ENCODE measurements at places on chromosomes 5 and 9.
A peak's percentile ranks its signal among the peaks of the same experiment; 100 is the strongest.

GRCh38 chr5:81183811-81184748 lies 49.0 kb upstream of the CKMT2 start:
- DNase-seq, result peak; percentile 62

- no peak for DNase-seq
These were observed 120.4 kb downstream of the EBF1 start for GRCh38 chr5:158979290-158979689.

DNA sequence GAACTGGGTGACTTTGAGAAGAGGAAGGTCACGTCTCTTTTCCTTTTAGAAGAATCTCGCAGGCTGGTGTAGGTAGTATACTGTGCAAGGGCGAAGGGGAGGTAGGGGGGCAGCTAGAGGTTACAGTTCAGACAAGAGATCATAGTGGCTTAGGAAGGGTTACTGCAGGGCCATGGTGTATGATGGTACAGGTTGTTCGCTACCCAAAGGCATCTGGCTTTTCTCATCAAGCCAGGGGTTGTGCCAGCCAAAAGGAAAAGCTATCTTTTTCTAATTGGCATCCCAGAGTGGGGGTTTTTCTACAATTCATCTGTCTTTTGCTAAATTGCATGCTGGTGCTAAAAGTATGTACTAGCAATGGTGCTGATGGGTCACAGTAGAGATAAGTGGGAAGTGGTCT lies 22.8 kb downstream of the MAMDC2 start:
- DNase-seq, result no peak

DNA sequence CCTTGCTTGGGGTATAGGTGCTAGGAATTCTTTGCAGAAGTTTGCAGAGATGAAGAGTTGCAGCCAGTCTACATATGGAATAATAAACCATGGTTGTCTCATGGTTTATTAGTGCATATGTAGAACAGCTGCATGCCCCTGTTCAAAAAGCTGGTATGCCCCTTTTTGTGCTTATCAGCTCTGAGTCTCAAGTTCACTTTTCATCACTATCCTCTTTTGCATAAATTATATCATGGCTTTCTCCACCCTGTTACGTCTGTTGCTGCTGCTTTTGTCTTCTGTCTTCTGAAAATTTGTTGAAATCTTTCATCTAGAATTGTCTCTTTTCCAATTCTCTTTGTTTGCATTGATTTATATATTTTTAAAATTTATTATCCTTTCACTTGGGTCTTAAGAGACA lies 172.0 kb downstream of the CPLANE1 start:
- DNase-seq, result no peak

DNA sequence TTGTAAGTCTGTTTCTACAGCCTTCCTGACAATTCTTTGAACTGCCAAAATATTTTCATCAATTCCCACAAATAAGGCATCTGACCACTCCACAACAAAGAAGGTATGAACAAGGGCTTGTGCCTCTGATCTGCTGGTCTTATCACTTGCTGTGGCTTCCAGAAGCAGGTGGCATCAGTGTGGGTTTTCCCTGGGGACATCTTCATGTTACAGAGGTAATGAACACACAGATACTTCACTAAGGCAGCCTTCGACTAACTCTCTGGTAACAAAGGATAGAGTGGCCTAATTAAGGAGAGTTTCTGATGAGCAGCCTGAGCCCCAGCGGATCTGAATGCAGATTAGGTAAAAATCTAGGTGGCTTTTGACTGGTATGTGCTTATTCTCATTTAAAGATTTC lies 15.2 kb upstream of the ERAP2 start:
- DNase-seq, result peak; percentile 75

GRCh38 chr9:126522612-126523356 lies 90.9 kb upstream of the LMX1B start:
- no peak for DNase-seq

GRCh38 chr5:75640395-75640794 lies 29.1 kb downstream of the ANKDD1B start:
- no peak for DNase-seq

DNA sequence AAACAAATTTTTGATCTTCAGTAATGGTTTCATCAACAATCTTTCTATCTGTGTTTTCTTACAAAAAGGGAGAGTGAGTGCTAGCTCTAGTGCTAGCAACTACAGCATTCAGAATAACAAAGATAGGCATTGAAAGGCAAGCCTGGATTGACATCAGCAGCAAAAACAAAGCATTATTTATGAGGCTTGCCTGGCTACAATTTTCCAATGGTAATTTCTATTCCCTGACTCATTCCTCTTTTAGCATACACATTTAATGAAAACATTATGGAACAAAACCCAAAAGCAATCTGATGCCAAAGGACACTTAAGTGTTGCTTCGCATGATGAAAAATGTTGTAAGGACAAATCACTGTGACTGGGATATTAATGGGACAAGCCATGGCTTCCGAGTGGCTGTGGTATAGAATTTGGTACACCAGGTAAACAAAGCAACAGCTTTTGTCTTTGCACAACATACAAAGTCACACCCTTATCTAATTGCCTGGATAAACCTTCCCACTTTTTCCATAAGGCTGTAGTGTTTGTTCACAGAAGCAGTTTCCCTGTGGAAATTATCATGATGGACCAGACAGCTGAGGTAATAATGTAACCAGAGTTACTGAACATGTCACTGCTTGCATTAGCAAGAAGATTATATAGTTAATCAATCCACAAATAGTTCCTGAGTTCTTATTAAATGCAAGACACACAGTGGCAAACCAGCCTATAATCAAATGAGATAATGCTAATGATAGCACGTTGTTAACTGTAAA lies 179.8 kb upstream of the EDIL3 start:
- peak; percentile 24 for DNase-seq

DNA sequence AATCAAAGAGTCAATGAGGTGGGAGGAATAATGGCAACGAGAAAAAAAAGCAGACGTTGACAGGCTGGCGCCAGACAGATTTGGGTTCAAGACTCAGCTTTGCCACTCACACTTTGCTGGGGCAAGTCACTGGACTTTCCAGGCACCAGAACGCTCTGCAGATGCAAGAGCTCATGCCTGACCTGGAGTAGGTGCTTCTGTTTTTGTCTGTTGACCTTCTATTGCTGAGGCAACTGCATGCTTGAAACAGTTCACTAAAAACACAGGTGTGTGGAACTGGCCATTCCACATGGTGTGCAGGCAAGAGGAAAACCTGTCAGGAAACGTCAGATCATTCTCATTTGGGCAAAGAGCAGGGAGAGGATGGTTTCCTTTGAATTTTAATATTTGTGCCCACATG lies 161.2 kb upstream of the SMIM23 start:
- DNase-seq, result no peak

DNA sequence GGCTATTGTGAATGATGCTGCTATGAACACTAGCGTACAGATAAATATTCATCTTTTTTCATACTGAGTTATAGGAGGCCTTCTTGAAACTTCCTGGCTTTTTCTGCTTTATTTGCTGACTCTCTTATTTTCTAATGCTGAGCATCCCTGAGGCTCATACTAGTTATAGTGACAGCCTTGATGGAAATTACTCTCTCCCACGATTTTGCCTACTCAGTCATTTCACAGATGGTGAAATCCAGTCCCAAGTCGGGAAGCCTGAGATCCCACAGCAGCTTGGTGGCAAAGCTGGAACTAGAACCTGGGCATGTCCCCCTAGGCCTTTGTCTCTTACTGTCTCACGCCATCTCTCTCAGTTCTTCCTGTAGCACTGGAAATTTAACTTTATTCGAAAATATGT lies 22.4 kb downstream of the NANS start:
- no peak for DNase-seq

DNA sequence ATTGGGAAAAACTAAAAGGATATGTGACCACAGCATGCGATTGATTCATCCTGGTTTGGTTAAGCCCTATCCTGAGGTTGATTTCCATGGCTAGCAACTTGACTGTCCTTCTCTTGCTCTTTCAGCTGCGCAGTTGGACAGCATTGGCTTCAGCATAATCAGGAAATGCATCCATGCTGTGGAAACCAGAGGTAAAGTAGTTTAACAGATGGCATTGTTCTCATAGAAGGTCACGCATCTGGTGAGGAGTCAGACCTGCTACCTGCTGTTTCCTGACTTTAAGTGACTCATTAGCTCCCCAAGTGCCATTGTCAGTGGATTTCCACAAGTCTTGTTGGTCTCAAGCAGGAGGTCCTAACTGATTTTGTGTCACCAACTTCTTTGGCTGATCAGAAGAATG lies 266.9 kb downstream of the ARHGAP26 start:
- peak; percentile 26 for DNase-seq

DNA sequence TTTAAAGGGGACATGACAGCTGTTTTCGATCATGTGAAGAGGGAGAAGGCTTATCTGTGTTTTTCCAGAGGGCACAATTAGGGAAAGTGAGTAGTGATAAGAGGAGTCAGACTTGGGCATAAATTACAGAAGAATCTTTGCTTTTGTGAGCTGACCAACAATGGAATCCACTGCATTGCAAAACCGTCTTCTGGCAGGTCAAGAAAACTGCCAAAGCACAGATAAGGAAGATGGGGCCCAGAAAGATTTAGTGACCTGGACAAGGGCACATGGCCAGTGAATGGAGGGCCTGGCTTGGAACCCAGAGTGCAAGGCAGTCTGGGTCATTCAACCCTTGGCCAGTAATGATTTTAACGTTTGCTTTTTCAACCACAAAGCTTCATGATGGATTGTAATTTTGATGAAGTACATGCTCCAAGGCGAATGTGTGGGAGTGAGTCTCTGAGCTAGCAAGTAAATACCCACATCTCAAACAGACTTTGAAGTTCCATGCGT lies 153.2 kb upstream of the MAST4 start:
- no peak for DNase-seq

- DNase-seq, result no peak
These were observed 1026.9 kb downstream of the MAT2B start for GRCh38 chr5:164532235-164532900.

GRCh38 chr5:6274846-6275543 lies 103.4 kb downstream of the MED10 start:
- DNase-seq, result no peak

DNA sequence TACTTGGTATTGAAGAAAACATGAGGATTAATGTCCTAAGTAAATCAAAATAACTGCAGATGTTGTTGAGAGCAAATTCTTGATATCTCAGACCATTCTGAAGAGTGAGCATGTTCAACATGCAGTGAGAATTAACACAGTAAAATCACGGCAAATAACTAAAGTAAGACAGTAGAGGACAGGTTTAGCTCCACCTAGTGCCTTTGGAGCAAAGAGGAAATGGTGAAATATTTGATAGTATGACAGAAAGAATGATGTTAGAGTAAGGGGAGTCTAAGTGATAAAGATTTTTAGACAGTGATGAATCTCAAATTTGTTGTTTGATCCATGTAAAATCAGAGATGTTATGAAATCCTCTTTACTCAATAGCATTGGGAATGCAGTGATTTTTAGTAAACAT lies 424.2 kb downstream of the TMEM161B start:
- DNase-seq, result no peak

DNA sequence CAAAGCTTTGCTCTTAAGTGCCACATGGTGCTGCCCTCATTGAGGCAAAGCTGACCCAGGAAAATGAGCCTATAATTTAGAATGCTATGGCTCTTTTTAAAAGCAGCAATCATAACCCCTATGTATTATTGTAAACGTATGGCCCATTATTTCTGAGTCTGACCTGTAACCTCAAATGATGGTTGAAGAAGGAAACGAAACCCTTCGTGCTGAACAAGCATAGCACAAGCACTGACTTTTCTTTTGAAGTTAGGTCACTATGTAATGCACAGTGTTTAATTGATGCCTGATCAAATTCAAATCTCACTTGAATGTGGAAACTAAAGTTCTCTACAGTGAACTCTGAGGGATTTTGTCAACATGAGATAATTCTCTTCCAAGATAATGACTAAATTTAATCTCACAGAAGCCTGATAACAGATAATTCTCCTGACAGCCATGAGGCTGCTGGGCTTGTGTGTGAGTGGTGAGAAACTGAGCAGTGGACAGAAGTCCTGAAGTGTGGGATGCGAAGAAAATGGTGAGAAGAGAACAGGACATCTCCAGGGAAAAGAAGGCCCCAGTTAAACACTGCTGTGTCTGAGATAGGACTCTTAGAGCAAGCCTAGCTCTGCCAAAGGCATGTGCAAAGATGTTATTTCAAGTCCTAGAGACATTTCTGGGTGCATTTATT lies 226.9 kb downstream of the MAN2A1 start:
- no peak for DNase-seq

DNA sequence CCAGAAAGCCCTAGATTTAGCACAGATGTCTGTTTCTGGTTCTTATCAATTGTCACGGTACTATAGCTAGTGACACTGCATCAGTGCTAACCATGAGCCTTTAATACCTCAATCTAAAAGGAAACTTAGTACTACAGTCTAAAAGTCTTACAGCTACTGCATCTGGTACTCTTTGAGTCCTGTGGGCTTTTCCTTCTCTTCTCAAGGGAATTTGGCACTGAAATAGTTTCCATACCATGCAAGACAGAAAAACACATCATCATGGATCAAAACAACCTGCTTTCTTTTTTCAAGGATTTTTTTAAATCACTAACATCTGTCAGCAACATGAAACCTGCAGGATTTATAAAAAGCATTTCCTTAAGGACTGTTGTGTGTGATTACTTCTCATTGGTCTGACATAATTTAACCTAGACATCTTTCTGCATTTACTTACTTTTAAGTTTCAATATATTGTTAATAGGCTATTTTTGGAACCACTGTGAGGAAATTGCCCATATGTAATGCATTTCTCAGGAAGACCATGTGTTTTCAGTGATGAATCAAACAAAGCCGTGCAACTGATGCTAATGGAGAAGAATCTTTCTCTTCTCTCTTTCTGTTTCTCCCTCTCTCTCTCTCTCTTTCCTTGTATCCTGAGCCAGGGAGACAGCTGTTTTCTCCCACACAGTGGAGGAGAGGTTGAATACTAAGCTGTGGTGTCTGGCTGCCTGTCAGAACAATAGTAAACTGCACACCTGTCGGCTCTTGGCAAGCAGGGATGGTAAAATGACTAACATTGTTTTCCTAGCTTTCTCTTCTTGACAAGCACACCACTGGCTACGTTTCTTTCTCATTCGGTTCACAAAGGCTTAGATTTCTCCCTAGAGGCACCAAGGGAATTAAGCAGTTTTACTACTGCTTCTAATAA lies 273.4 kb downstream of the CSNK1G3 start:
- peak; percentile 82 for DNase-seq

DNA sequence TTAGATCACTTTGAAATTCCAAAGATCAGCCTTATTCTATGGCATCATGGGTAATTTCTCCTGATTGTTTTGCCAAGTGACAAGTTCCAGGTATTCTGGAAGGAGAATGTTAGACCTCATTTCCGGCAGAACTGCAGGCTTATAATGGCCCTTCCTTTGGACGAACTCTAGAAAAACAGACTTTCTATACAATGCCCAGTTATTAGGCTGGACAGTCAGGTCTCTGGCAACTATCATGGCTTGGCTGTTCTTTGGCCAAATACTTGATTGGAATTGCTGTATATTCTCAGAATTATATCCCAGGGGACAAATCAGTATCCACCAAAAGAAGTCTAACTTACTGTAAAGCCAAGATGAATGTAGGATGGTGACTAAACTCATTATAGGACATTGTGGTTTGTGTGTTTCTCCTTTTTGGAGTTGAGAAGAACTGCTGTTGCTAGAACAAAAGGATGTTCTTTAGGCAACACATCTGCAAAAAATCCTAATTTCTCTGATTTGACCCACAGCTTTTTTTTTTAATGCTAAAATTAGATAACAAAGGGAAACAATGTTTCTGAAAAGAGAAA lies 69.0 kb downstream of the ADAMTSL1 start:
- DNase-seq, result no peak

GRCh38 chr5:1073239-1074102 lies 38.4 kb downstream of the SLC12A7 start:
- no peak for DNase-seq
